ENCODE measurements at places on chromosomes 7 and 10. TPM values are rescaled to one million over a fixed set of nuclear protein-coding genes. Genes with fewer than 3 reads are reported as not detected.

- no peaks in the 10 kb centered on the region for H3K36me3 ChIP-seq
- H3K4me1 ChIP-seq: no peaks in the 10 kb centered on the region
- no peak overlapping the region for H3K4me3 ChIP-seq
- H3K27me3 ChIP-seq: no peaks in the 10 kb centered on the region
- H3K27ac ChIP-seq: no peak overlapping the region
These were observed 212.0 kb downstream of the MAGI2 start for GRCh38 chr7:79241288-79242060.

GRCh38 chr10:20822825-20823224 lies 74.3 kb downstream of the NEBL start:
- no peak for DNase-seq
- no peaks in the 10 kb centered on the region for H3K4me1 ChIP-seq
- no peak overlapping the region for H3K27ac ChIP-seq
- H3K36me3 ChIP-seq: no peaks in the 10 kb centered on the region
- no peak overlapping the region for H3K4me3 ChIP-seq

Gene NPTX2
- total RNA-seq: 55.7 TPM

Gene OR2A12
- total RNA-seq: not detected

DNA sequence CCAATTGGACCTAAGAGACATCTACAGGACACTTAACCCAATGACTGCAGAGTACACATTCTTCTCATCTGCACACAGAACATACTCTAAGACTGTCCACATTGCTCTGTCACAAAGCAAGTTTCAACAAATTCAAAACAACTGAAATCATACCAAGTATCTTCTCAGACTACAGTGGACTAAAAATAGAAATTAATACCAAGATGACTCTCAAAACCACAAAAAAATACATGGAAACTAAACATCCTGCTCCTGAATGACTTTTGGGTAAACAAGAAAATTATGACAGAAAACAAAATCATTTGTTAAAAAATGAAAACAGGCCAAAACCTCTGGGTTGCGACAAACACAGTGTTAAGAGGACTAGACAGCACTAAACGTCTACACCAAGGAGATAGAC lies 24.5 kb downstream of the SNX13 start:
- no peak overlapping the region for H3K4me3 ChIP-seq
- no peaks in the 10 kb centered on the region for H3K4me1 ChIP-seq
- H3K27me3 ChIP-seq: no peaks in the 10 kb centered on the region
- no peak overlapping the region for H3K27ac ChIP-seq
- no peaks in the 10 kb centered on the region for H3K36me3 ChIP-seq

Gene GRK5
- 90.2 TPM for total RNA-seq

Gene CHRM2
- total RNA-seq: not detected

Gene PRSS1
- total RNA-seq: 5.1 TPM

Gene MDFIC
- total RNA-seq: 22.9 TPM

Gene ZSCAN21
- total RNA-seq: 16.6 TPM

Gene GOLGA7B
- not detected for total RNA-seq

- H3K27ac ChIP-seq: no peak overlapping the region
- H3K4me1 ChIP-seq: peaks cover 12% of the 10 kb centered on the region
- no peaks in the 10 kb centered on the region for H3K36me3 ChIP-seq
- DNase-seq: no peak
These were observed 119.0 kb downstream of the GRID1 start for GRCh38 chr10:86247588-86247987.

- H3K27me3 ChIP-seq: no peaks in the 10 kb centered on the region
- no peaks in the 10 kb centered on the region for H3K36me3 ChIP-seq
- no peak overlapping the region for H3K4me3 ChIP-seq
- DNase-seq: no peak
- no peaks in the 10 kb centered on the region for H3K4me1 ChIP-seq
These were observed 54.1 kb upstream of the ABI1 start for GRCh38 chr10:26914898-26915297.

Gene CAV2
- 93.8 TPM for total RNA-seq

DNA sequence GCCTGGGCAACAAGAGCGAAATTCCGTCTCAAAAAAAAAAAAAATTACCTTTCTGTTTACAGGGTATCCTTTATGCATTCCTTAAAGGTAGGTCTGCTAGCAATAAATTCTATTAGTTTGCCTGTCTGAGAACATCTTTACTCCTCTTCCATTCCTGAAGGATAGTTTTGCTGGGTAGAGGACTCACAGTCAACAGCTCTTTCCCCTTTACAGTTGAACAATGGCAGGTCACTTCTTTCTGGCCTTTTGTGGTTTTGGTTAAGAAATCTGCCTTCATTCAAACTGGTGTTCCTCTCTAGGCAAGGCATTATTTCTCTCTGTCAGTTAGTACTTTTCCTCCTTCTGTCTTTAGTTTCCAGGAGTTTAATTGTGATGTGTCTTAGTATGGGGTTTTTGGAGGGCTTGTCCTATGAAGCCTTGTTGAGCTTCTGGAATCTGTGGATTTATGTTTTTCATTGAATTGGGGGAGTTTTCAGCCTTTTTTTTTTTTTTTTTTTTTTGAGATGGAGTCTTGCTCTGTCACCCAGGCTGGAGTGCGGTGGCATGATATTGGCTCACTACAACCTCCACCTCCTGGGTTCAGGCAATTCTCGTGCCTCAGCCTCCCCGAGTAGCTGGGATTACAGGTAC lies 4.8 kb upstream of the DNAAF5 start:
- peaks cover 10% of the 10 kb centered on the region for H3K4me1 ChIP-seq
- no peaks in the 10 kb centered on the region for H3K36me3 ChIP-seq
- no peak overlapping the region for H3K4me3 ChIP-seq
- no peak for DNase-seq
- no peak overlapping the region for H3K27ac ChIP-seq

- no peak overlapping the region for H3K4me3 ChIP-seq
- no peak overlapping the region for H3K27ac ChIP-seq
- DNase-seq: no peak
- no peaks in the 10 kb centered on the region for H3K4me1 ChIP-seq
These were observed 123.1 kb downstream of the POLR1F start for GRCh38 chr7:19585761-19586160.

GRCh38 chr7:2821842-2822507 lies 22.1 kb downstream of the GNA12 start:
- H3K4me1 ChIP-seq: peaks cover 10% of the 10 kb centered on the region
- H3K27me3 ChIP-seq: no peaks in the 10 kb centered on the region

Gene ANXA8
- not detected for total RNA-seq

GRCh38 chr7:27601217-27601616 lies 61.5 kb downstream of the HIBADH start:
- H3K4me1 ChIP-seq: no peaks in the 10 kb centered on the region
- no peaks in the 10 kb centered on the region for H3K36me3 ChIP-seq
- H3K27ac ChIP-seq: no peak overlapping the region
- no peak for DNase-seq

- no peaks in the 10 kb centered on the region for H3K27me3 ChIP-seq
- H3K4me1 ChIP-seq: peaks cover 14% of the 10 kb centered on the region
- no peak overlapping the region for H3K4me3 ChIP-seq
- DNase-seq: no peak
- no peak overlapping the region for H3K27ac ChIP-seq
These were observed 183.7 kb downstream of the TRIL start for GRCh38 chr7:28774261-28774988.

Gene CFAP46
- not detected for total RNA-seq

Gene PITX3
- total RNA-seq: not detected

GRCh38 chr10:51862149-51862548 lies 162.8 kb upstream of the CSTF2T start:
- peak overlapping the region; percentile 60 for H3K27ac ChIP-seq
- H3K4me1 ChIP-seq: peaks cover 47% of the 10 kb centered on the region
- no peaks in the 10 kb centered on the region for H3K27me3 ChIP-seq
- no peak overlapping the region for H3K4me3 ChIP-seq

Gene CDHR1
- total RNA-seq: not detected

DNA sequence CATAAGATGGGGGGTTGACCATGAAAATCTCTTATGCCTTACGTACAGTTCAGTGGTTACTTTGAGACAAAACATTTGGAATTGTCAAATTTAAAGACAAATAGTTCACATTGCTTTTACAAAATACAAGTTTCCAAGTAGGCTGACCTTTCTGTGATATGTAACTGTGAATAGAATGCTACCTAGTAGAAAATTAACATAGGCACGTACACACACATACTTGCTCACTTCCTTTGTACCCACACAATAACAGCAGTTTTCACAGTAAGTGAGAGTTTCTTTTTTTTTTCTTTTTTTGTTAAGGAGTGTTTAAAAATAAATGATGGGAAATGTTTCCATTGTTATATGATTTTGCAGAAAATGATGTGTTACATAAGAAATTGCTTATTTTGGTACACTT lies 53.3 kb upstream of the SP8 start:
- no peak overlapping the region for H3K27ac ChIP-seq
- H3K36me3 ChIP-seq: no peaks in the 10 kb centered on the region
- H3K27me3 ChIP-seq: no peaks in the 10 kb centered on the region

GRCh38 chr10:5581670-5582566 lies 57.2 kb downstream of the CALML3 start:
- H3K27me3 ChIP-seq: no peaks in the 10 kb centered on the region
- H3K4me3 ChIP-seq: no peak overlapping the region
- H3K36me3 ChIP-seq: no peaks in the 10 kb centered on the region
- peaks cover 17% of the 10 kb centered on the region for H3K4me1 ChIP-seq
- H3K27ac ChIP-seq: no peak overlapping the region

- no peak for DNase-seq
- H3K4me3 ChIP-seq: no peak overlapping the region
- H3K4me1 ChIP-seq: peaks cover 12% of the 10 kb centered on the region
- no peaks in the 10 kb centered on the region for H3K27me3 ChIP-seq
- no peak overlapping the region for H3K27ac ChIP-seq
These were observed 58.1 kb upstream of the SEC61G start for GRCh38 chr7:54817152-54817551.

DNA sequence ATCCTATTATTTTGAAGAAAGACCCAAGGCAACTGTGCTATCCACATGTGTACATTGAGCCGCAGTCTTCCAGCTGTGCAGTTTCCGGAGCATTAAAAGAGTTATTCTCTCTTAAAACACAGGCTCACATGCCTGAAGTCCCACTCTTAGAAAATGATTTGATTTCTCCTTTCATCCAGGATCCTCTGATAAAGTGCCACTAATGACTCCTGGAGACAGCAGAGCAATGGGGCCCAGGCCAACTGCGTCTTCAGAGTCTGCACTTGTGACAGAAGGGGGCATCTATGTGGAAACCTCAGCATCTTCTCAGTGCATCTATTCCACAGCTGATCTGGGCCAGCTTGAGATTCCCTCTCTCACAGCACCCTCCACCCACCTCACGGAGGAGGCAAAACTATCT lies 482.1 kb upstream of the AKR1E2 start:
- H3K4me1 ChIP-seq: peaks cover 45% of the 10 kb centered on the region
- H3K27me3 ChIP-seq: no peaks in the 10 kb centered on the region
- H3K4me3 ChIP-seq: peak overlapping the region; percentile 32
- no peak for DNase-seq
- H3K27ac ChIP-seq: peak overlapping the region; percentile 85
- H3K36me3 ChIP-seq: no peaks in the 10 kb centered on the region

Gene LBX1
- not detected for total RNA-seq

GRCh38 chr7:1917221-1918062 lies 247.4 kb downstream of the ELFN1 start:
- H3K36me3 ChIP-seq: no peaks in the 10 kb centered on the region
- no peak overlapping the region for H3K4me3 ChIP-seq
- no peaks in the 10 kb centered on the region for H3K27me3 ChIP-seq

Gene MACC1
- total RNA-seq: 0.56 TPM

DNA sequence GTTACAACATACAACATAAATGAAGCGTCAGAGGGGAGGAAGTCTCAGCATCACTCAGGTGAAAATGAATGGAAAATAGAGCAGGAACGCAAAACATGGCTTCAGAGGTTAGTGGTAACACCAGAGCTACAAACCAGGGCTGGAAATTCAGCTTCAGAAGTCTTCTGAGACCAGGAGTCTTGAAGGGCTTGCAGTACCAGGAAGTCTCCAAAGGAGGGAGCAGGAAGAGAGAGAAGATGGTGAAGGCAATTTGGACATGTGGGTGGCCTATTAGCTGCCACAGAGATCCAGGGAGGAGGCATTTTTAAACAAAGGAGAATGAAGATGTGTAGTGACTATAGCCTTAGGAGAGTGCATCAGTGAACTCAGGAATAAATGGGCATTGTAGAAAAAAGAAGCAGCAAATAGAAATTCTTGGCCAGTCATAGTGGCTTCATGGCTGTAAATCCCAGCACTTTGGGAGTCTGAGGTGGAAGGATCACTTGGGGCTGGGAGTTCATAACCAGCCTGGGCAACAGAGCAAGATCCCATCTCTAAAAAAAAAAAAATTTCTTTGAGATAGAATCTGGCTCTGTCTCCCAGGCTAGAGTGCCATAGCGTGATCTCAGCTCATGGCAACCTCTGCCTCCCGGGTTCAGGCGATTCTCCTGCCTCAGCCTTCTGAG lies 9.3 kb upstream of the TET1 start:
- H3K4me1 ChIP-seq: no peaks in the 10 kb centered on the region
- DNase-seq: no peak
- no peak overlapping the region for H3K27ac ChIP-seq
- H3K36me3 ChIP-seq: no peaks in the 10 kb centered on the region

DNA sequence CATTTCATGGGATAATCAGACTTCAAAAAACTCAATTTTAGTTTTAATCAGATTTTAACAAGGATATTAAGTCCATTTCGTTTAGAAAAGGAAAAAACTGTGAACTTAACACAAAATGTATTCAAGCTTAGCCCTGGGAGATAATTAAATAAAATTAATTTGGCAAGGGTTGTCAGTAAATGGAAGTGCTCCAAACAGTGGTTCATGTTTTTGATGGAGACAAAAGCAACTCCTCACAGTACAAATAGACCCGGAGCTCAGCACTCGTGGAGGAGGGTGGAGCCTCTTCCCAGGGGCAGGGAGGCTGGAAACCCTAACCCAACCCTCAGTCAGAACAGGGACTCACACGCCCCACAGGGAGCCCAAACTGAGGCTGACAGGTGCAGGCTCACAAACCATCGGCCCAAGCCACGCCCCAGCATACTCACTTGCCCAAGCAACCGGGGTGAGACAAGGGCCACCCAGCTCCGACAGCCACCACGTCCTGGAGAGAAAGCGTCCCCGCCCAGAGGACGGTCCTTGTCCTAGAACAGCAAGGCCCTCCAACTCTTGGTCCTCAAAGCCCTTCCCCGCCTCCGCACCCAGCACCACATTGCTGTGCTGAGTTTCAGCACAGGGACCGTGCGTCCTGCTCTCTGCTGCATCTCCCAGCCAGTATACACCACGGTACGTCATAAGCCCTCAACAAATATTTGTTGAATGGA lies 39.8 kb downstream of the MAD1L1 start:
- no peak for DNase-seq
- no peak overlapping the region for H3K27ac ChIP-seq
- H3K36me3 ChIP-seq: peaks cover 4% of the 10 kb centered on the region
- H3K4me1 ChIP-seq: no peaks in the 10 kb centered on the region
- no peaks in the 10 kb centered on the region for H3K27me3 ChIP-seq
- H3K4me3 ChIP-seq: no peak overlapping the region

GRCh38 chr10:69089638-69090599 lies 2.0 kb downstream of the SRGN start:
- peaks cover 4% of the 10 kb centered on the region for H3K4me1 ChIP-seq
- H3K27ac ChIP-seq: peak overlapping the region; percentile 52
- no peaks in the 10 kb centered on the region for H3K27me3 ChIP-seq
- H3K36me3 ChIP-seq: no peaks in the 10 kb centered on the region
- H3K4me3 ChIP-seq: peak overlapping the region; percentile 79
- DNase-seq: no peak

All from thoracic aorta (tissue), 2 donors.